ENCODE measurements at places on chromosomes 12 and 14.

- DNase-seq, result no peak
Observed at GRCh38 chr12:5264006-5264405, 167.9 kb upstream of the NTF3 start.

GRCh38 chr12:54016478-54016964 lies 7.7 kb downstream of the HOXC8 start:
- DNase-seq, result no peak

- DNase-seq, result no peak
Observed at GRCh38 chr14:67666750-67667449, 7.5 kb downstream of the VTI1B start.

- DNase-seq, result no peak
Observed at GRCh38 chr14:56902385-56902784, 92.1 kb upstream of the OTX2 start.

DNA sequence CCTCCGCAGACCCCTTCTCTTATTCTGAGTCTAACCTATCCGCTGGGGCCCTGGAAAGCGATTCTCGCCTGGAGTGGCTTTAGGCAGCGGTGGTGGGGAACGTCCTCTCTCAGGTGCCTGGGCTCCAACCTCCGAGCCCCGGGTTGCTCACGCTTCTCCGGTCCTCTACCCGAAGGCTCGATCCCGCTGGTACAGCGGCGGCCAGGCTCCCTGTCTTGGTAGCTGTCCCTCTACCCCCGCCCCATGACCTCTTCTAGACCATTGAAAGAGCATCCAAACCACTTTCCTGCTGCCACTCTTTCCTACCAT lies 505 bp upstream of the HEBP1 start:
- no peak for DNase-seq
